C1 segment of cervical spinal cord (tissue), 14 donors: ENCODE measurements at places on chromosomes 4 and X.

- no peak for DNase-seq
Observed at GRCh38 chr4:80171656-80172055, 25.6 kb upstream of the PRDM8 start.

GRCh38 chrX:78333521-78333920, 6.1 kb upstream of the CYSLTR1 start:
- no peak for DNase-seq

- no peak for DNase-seq
Observed at GRCh38 chrX:55056820-55057674, 17.8 kb upstream of the PAGE2B start.

DNA sequence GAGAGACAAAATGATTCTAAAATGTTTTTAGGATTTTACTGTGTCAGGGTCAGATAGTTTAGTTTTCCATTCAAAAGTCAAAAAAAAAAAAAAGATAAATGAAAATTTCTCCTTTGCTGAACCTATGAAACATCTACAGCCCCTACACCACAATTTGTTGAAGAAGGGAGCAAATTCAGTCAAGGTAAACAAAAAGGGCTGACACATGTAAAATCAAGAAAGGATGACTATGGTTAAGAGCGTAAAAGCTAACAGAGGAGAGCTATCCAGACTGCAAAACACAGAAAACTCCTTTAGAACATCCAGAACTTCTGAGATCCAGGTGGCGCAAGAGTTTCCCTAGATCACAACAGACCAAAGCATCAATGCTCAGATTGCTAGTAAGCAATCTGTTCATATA, 72.2 kb downstream of the RAB28 start:
- DNase-seq = no peak

GRCh38 chrX:20672476-20672875, 405.8 kb upstream of the RPS6KA3 start:
- DNase-seq = no peak

DNA sequence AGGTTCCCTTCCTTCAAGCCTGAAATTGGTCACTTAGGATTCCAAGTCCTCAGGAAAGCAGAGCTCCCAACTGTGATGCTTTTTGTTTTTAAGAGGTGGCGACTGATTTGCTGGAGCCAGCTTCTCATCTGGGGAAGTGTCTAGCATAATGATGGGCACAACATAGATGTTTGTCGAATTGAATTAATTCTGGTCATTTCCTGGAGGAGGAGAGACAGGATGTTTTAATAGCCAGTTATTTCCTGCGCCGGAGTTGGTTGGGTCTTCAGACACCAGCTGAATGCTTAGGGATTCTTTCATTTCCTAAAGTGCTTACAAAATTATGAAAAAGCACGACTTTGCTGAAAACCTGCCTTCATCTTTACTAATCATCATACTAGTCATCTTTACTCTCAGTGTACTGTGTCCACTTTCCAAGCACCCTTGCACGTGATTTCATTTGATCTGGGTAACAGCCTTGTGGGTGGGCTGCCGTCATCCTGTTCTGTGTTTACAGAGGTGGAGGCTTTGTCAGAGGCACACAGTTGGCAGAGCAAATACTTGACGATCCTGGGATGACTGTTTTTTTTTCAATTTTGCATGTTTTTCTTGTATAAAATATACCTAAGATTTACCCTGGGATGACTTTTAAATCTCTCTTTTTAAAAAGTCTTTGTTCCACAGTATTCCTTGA, 49.5 kb downstream of the RGS12 start:
- DNase-seq = no peak

- DNase-seq = no peak
Observed at GRCh38 chr4:70996018-70996360, 2.5 kb downstream of the DCK start.
